ENCODE measurements at places on chromosomes 12 and 14.

DNA sequence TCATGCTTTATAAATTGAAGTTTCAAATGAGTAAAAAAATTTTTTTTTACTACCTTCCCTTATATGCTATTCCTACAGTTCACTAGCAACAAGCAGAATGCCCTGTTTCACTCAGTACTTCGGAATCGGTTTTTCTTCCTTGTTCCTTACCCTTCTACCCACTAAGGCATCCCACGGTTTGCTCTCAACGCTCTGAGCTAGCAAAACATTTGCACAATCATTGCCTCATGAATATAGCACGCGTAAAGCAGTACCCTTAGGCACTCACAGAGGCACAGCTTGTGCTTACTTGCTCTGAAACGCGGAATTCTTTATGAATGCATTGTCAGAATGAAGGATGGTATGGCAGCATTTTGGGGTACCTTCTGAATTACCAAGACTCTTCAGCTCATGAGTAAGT, 45.0 kb downstream of the PPP1R13B start:
- DNase-seq = no peak

- DNase-seq = no peak
Observed at GRCh38 chr12:83318386-83319098, 631.8 kb downstream of the TMTC2 start.

DNA sequence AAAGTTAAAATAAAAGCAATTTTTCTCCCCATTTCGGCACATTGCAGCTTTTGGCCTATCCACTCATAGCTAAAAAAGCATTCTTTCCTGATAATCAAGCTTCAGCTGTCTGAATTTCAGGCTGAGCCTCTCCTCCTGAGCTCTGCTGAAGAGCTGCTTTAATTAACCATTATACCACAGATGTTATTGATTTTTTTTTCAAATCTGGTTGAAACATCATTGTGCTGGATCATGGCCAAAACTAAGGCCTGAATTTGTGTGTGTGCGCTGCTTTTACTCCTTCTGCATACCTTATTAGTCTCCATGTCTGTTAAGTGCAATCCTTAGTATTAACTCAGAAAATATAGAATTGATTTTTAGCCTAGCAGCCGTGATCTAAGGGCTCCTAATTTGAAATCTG, 52.3 kb downstream of the MBIP start:
- no peak for DNase-seq

DNA sequence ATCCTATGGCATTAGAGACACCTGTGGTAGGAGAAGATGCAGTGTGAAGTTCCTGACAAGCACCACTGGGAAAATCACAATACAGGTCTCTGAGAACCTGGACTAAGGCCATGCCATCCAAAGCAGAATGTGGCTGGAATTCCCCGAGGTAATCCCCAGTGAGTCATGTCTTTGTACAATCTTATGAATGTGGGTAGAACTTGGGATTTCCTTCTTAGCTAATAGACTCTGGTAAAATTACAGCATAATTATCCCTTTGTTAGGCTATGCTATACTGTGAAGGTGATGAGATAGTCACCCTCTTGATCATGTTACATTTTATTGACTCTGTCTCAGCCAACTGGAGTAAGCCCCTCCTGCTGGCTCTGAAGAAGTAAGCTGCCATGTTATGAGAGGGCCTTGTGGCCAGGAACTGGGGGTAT, 224.3 kb upstream of the DCN start:
- no peak for DNase-seq

DNA sequence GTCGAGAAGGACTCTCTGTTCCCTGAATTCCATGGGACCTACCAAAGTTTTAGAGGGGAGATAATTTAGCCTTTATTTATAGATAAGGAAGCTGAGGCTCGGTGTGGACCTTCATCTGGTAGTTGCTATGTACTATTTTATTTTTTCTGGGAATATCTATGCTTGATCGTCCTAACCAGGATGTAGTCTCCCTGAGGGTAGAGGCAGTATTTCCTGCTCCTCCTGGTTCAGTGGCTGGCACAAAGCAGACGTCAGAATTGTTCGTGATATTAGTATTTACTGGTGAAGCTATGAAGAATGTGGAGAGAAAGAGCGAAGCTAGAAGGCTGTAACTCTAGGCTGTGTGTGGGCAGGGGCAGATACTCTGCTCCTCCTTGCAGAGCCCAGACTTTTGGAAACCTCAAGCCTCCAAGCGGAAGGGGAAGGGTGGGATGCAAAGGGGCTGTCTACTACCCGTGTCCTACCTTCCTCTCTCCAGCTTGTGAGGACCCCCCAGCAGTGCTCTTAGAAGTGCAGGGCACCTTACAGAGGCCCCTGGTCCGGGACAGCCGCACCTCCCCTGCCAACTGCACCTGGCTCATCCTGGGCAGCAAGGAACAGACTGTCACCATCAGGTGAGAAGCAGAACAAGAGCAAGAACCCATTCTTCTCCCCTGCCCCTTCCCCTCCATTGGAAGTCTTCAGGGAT, 1.4 kb downstream of the LRP10 start:
- DNase-seq = no peak

Measured in activated CD4-positive, alpha-beta T cell treated with anti-CD3 and anti-CD28 coated beads, Interleukin-2, amount 10 ng/mL, durations not matched to agents 7 days and 5 days (primary cell).